ENCODE measurements at places on chromosomes 4 and X. TPM values are rescaled to one million over a fixed set of nuclear protein-coding genes. Genes with fewer than 3 reads are reported as not detected.

DNA sequence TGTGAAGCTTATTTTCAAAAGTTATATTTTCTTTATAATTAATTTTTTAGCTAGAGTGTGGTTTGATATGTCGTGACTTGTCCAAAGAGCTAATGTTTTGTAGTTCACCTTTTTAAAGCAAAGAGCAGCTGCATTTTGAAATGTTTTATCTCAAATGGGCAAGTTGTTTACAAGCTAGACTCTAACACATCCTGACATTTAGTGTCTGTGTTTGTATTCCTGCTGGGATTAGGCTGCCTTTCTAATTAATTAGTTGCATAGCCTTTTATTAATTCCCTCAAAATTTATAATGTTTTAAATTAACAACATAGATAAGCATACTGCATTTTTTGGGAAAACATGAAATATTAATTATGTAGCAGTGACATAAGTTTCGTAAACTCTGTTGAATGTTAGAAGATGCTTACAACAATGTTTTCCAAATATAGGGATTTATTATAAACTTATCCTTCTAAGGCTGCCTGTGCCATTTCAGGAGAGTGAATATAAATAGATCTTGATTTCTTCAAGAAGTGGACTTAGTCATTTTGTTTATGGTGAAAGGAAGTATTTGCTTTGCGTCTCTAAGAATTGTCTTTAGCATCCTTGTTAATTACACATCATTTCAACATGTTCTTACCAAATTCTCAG lies 37.7 kb upstream of the NUDT6 start:
- no peak for DNase-seq

CFI gene
- not detected for total RNA-seq

TACC3 gene
- 15.9 TPM for total RNA-seq

- peak; percentile 91 for DNase-seq
Observed at GRCh38 chr4:725391-726234, 20.0 kb downstream of the PCGF3 start.

DNA sequence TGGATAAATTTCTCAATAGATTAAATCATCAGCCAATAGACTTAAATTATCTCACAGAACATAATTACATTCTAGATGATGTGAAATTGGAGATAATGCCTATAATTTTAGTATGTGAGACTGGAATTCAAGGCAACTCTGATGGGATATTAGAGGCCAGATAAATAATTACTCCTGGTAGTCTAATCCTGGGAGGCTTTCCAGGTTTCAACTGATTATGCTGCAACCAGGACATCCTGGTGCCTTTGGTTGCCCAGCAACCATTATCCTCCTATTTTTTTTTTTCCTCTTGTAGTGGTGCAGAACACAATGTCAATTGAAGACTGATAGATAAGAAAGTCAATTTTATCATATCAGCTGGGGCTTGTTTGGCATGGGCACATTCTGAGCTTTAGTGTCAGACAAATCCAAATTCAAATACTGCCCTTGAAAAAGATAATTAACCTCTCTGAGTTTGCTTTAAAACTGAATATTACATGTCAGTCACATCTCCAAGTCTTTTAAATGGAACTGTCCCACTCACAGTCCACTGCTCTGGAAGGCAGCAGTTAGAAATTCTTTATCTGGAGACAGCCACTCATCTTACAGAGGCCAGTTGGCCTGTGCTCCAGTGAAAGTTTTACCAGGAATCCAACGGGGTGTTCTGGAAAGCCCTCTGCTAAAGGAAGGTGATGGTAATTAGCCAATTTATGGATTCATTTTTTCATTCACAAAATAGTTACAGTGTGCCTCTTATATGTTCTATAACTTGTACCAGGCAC lies 95.3 kb upstream of the GUCY1A1 start:
- no peak for DNase-seq

PPEF2 gene
- not detected for total RNA-seq

GRCh38 chr4:114770624-114771023 lies 172.0 kb downstream of the UGT8 start:
- DNase-seq, result no peak

DNA sequence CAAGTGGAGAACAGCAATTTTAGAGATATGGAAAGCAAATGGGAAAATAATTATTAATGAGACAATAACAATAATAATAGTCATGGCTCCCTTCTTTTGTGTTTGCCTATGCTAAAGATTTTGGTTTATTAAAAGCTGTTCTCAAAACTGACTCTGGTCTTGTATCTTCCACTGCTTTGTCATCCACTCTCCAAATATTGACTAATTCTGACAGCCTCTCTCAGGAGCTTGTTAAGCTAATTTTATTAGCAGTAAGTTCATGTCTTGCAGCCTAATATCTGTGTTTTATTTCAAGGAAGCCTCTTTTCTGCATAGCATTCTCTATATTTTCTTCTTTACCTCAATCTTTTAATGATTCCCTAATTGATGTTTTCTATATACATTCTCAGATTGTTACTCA lies 1419.8 kb downstream of the ARAP2 start:
- no peak for DNase-seq

- no peak for DNase-seq
Observed at GRCh38 chr4:40471923-40472322, 136.8 kb downstream of the CHRNA9 start.

- DNase-seq, result no peak
Observed at GRCh38 chr4:186693159-186693815, 30.4 kb downstream of the FAT1 start.

GABRQ gene
- not detected for total RNA-seq

- DNase-seq, result no peak
Observed at GRCh38 chr4:22052076-22052475, 103.5 kb upstream of the KCNIP4 start.

APLN gene
- total RNA-seq, result 1.3 TPM

RPS6KA6 gene
- total RNA-seq, result 2.7 TPM

Measured in chondrocyte (in vitro differentiated cells).